ENCODE measurements at places on chromosomes 2 and 18.

- no peak for DNase-seq
These were observed 758 bp downstream of the SCLY start for GRCh38 chr2:238061315-238062202.

DNA sequence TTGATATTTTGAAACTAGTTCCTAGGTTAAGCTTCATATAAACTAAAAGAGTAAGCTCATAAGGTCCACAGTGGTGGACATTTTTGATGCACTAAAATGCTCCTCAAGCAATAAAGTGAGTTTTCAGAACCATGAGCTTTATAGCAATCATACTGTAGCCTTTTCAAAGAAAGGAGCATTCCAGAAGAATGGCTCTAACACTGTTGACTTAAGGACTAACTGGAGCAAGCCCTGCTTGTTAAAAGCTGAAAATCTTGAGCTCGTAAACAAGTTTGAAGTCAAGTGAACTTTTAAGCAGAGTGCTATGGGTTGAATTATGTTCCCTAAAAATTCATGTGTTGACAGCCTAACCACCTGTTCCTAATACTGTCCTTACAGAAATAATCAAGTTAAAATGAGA is 38.0 kb downstream of the KYNU start:
- no peak for DNase-seq

DNA sequence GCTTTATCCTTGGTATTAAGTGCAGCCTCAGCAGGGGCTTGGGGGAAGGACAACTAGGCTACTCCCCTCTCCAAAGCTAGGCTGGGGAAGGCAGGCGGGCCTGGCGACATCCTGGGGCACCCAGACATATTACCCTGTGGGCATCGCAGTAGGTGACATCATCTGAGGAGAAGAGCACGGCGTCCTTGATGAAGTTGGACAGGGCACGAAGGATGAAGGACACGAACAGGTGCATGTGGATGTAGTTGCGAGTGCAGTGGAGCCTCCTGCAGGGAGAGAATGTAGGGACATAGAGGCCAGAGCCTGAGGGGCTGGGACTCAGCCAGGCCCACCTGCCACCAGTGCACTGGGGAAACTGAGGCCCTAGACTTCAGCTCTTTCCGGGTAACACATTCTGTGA is 32.3 kb downstream of the TMEM37 start:
- DNase-seq, result no peak

GRCh38 chr2:74097574-74097973 is 50.1 kb downstream of the BOLA3 start:
- no peak for DNase-seq

DNA sequence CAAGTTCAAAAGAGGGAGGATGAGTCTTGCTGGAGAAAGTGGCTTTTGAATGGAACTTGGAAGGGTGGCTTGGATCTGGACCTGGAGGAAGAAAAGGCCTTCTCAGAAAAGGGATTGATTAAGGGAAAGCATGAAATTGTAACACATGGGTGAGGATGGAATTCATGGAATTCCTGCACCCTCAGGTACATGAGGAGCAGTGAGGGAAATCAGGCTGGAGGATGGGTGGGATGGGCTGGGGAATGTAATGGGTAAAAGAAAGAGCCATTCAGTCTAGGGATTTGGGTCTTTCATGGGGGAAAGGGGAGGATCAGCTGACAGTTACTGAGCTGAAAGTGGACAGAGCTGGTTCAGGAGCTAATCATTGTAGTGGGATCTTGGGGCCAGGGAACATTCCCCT is 51.2 kb upstream of the HAAO start:
- DNase-seq, result no peak

GRCh38 chr2:6231166-6231565 is 539.0 kb downstream of the SOX11 start:
- DNase-seq, result no peak

DNA sequence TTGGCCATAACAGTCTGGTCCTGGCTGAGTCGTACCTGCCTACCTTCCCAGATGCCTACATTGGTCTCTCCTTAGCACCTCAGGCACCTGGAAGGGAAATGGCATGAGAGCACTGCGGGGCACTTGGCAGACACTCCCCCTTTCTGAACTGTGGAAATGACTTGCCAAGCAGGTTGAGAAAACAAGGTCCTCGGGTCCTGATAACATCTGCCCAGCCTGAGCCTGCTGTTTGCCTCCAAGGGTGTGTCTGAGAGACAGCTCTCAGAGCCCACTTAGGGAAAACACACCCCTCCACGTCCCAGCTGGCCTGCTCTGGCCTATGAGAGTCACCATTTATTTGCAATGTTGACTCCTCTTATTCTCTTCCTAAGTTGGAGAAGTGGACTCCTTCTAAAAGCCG is 10.5 kb downstream of the FAM110C start:
- no peak for DNase-seq

DNA sequence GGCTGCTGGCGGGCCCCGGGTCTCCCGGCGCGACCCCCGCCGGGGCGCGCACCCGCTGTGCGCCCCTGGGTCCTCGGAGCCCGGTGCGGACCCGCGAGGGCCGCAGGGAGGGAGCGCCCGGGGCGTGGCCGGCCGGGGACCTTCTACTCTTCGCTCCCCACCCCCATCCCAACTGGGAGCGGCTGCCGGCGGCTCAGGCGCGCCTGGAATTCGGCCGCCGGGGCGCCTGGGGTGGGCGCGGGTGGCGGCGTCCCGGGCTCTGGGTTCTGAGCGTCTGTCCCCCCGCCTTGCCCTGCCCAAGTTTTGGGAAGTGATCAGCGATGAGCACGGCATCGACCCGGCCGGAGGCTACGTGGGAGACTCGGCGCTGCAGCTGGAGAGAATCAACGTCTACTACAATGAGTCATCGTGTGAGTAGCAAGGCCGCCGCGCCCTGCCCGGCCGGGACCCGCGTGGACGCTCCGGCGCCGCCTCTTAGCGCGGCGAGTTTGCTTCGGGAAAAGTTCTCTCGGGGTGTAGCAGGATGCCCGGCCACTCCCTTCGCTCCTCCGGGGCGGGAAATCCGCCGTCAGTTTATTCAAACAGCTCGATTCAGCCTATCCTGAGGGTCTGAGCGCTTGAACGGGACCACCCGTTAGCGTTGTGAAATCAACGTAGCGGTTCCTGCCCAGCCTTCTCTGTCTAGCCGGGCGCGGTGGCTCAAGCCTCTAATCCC is 502 bp downstream of the TUBB6 start:
- no peak for DNase-seq

GRCh38 chr18:32302806-32303205 is 113.0 kb downstream of the MEP1B start:
- DNase-seq, result no peak

DNA sequence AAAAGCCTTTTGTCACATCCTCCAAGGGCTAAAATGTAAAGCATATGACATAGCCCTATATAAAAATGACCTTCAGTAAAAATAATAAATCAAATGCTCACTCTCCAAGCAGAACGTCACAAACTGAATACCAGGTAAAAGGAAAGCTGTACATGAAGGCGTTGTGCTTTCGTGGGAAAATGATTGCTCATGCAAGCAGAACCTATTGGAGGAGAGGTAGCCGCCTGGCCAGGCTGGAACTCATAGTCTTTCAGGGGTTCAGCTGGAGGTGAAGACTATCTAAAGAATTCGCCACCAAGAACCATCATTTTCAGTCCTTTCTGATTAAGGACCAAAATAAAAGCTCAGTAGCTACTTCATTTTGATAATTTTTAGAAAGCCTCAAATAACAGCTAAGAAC is 44.7 kb downstream of the ANKRD44 start:
- DNase-seq, result no peak

- no peak for DNase-seq
These were observed 70.4 kb upstream of the HDAC4 start for GRCh38 chr2:239471011-239471792.

GRCh38 chr2:123521854-123522253 is 503.2 kb upstream of the CNTNAP5 start:
- no peak for DNase-seq

GRCh38 chr2:189176516-189176915 is 3.0 kb downstream of the COL5A2 start:
- DNase-seq, result no peak

- no peak for DNase-seq
These were observed 321.1 kb downstream of the SATB2 start for GRCh38 chr2:199136681-199137080.

- DNase-seq, result no peak
These were observed 94.4 kb downstream of the EIPR1 start for GRCh38 chr2:3283206-3283605.
